ENCODE measurements at places on chromosomes 7 and 10. TPM values are rescaled to one million over a fixed set of nuclear protein-coding genes. Genes with fewer than 3 reads are reported as not detected.

GRCh38 chr7:56007167-56007652 lies 42.8 kb downstream of the NIPSNAP2 start:
- H3K36me3 ChIP-seq: no peaks in the 10 kb centered on the region
- DNase-seq: no peak
- H3K4me3 ChIP-seq: no peak overlapping the region
- no peak overlapping the region for H3K27ac ChIP-seq
- no peaks in the 10 kb centered on the region for H3K27me3 ChIP-seq

GRCh38 chr7:6139189-6139996 lies 108.2 kb downstream of the ANKRD61 start:
- no peak overlapping the region for H3K27ac ChIP-seq
- no peaks in the 10 kb centered on the region for H3K4me1 ChIP-seq
- no peaks in the 10 kb centered on the region for H3K27me3 ChIP-seq
- no peak overlapping the region for H3K4me3 ChIP-seq

- H3K4me3 ChIP-seq: no peak overlapping the region
- H3K27ac ChIP-seq: no peak overlapping the region
- H3K36me3 ChIP-seq: no peaks in the 10 kb centered on the region
- no peak for DNase-seq
Measured at GRCh38 chr10:62938672-62939071, 122.5 kb upstream of the EGR2 start.

DNA sequence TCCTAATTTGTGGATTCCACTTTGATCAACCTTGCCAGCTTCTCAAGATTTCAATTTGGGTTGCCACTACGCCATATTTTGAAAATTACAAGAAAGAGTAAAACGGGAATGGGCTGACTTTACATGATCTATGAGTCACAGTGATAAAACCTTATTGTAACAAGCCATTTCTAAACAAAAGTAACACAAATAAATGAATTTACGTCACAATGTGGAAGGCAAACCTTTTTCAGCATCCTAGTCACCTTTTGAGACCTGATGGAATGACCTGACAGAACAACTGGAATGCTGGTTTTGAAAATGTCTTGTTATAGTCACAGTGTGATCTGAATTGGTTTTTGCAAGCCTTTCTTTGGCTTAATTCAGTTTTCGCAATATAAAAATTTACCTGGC lies 85.9 kb downstream of the CDK6 start:
- H3K36me3 ChIP-seq: no peaks in the 10 kb centered on the region
- no peak overlapping the region for H3K27ac ChIP-seq
- no peaks in the 10 kb centered on the region for H3K27me3 ChIP-seq
- no peak overlapping the region for H3K4me3 ChIP-seq

- H3K27me3 ChIP-seq: no peaks in the 10 kb centered on the region
- H3K27ac ChIP-seq: no peak overlapping the region
- H3K36me3 ChIP-seq: no peaks in the 10 kb centered on the region
- DNase-seq: no peak
- no peaks in the 10 kb centered on the region for H3K4me1 ChIP-seq
Measured at GRCh38 chr7:114375907-114376306, 38.7 kb upstream of the FOXP2 start.

GRCh38 chr10:57624856-57625592 lies 642.7 kb downstream of the IPMK start:
- no peak overlapping the region for H3K27ac ChIP-seq
- H3K4me3 ChIP-seq: no peak overlapping the region
- no peaks in the 10 kb centered on the region for H3K27me3 ChIP-seq
- peaks cover 14% of the 10 kb centered on the region for H3K4me1 ChIP-seq

- no peak overlapping the region for H3K27ac ChIP-seq
- DNase-seq: no peak
- no peaks in the 10 kb centered on the region for H3K36me3 ChIP-seq
- H3K4me3 ChIP-seq: no peak overlapping the region
- H3K4me1 ChIP-seq: no peaks in the 10 kb centered on the region
Measured at GRCh38 chr7:2128601-2129322, 104.0 kb downstream of the MAD1L1 start.

GRCh38 chr10:47092376-47092775 lies 181.1 kb downstream of the PTPN20 start:
- H3K4me3 ChIP-seq: no peak overlapping the region
- DNase-seq: no peak
- H3K36me3 ChIP-seq: no peaks in the 10 kb centered on the region
- no peaks in the 10 kb centered on the region for H3K27me3 ChIP-seq

DNA sequence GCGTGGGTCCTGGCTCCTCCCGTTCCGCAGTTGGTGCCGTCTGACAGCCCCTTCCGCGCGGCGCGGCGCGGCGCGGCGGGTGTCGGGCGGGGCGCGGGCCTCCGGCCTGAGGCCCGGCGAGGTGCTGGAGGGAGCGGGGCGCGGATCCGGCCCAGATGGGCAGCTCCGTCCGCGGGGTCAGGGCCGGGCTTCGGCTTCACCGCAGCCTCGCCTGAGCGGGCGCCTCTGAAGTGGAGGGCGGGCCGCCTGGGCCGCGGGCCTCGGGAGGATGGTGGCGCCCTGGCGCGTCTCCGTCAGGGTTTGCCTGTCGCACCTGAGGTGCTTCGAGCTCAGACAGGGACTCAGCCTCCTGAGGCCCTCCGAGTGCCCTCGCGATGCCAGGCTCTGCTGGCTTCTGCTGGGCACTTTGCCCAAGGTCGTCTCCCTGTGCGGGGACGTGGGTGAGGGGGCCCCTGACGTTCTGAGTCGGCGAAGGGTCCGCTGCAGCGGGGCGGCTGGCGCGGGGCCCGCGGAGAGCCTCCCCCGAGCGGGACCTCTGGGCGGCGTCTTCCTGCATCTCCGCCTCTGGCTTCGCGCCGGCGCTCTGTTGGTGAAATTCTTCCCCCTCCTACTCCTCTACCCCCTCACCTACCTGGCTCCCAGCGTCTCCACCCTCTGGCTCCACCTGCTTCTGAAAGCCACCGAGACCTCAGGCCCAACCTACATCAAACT lies 473 bp downstream of the ADCK2 start:
- H3K27ac ChIP-seq: peak overlapping the region; percentile 84
- peak overlapping the region; percentile 86 for H3K4me3 ChIP-seq
- H3K27me3 ChIP-seq: no peaks in the 10 kb centered on the region
- peaks cover 10% of the 10 kb centered on the region for H3K4me1 ChIP-seq

- H3K36me3 ChIP-seq: no peaks in the 10 kb centered on the region
- H3K4me1 ChIP-seq: no peaks in the 10 kb centered on the region
- no peak overlapping the region for H3K27ac ChIP-seq
- no peak overlapping the region for H3K4me3 ChIP-seq
- no peak for DNase-seq
- H3K27me3 ChIP-seq: no peaks in the 10 kb centered on the region
Measured at GRCh38 chr7:98120559-98120958, 13.9 kb downstream of the LMTK2 start.

DNA sequence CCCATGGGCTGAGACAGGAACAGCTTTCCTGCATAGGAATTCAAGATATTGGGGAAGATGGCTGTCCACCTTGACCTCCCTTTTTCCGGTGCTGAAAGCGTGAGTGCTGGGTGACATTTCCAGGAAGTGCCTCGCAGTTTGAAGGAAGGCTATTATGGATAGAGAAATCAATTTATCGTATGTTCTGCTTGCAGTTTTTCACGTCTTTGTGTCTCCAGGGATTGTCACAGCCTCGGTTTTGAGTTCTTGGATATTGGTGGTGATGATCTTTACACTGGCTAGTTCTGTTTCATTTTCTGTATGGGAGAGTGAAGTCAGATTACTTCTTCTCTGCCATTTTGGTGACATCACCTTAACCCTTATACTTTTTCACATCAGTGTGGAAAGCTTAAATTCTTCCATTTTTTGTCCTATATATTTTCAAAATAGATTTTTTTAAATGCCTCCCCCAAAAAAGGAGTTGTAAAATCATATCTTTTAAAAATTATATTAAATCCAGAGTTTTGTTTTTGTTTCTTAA lies 102.5 kb upstream of the APBB1IP start:
- H3K4me1 ChIP-seq: no peaks in the 10 kb centered on the region
- no peak overlapping the region for H3K27ac ChIP-seq
- H3K4me3 ChIP-seq: peak overlapping the region; percentile 31
- no peaks in the 10 kb centered on the region for H3K36me3 ChIP-seq

DNA sequence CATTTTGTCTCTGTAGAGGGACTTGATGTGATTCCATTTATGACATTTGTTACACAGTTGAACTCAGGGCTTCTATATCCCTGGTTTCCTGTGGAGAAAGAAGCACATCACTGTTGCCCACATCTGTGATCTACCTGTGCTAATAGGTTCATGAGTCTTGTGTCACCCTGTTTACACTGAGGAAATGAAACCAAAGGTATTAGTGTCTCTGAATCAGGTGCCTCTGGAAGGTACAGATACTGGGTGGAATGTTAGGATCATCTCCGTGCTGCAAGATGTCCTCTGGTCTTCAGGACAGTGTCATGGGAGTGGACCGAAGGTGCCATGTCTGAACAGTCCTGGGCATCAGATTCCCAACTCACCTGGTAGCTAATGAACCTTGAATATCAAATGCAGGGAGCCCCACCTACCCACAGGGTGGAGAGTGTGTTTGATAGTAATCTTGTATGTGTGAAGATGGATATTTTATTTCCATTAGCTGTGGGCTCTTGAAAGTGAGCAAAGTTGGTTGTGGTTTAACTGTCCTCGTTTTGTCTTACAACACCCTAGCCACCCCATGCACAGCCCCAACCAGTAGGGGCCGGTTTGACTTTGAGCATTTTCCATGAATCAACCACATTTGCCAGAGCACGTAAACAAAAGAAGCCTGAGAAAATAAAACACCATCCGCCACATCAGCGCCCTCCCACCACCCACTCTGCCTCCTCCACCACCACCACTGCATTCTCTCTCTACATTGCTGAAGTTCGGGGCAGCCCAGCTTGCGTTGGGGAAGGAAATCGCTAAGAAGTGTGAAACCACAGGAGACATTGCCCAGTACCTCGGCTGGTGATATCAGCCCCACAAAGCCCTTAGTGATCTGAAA lies 40.7 kb downstream of the TARP start:
- no peaks in the 10 kb centered on the region for H3K27me3 ChIP-seq
- no peaks in the 10 kb centered on the region for H3K36me3 ChIP-seq
- no peak overlapping the region for H3K4me3 ChIP-seq
- peak; percentile 86 for DNase-seq
- H3K4me1 ChIP-seq: no peaks in the 10 kb centered on the region

DNA sequence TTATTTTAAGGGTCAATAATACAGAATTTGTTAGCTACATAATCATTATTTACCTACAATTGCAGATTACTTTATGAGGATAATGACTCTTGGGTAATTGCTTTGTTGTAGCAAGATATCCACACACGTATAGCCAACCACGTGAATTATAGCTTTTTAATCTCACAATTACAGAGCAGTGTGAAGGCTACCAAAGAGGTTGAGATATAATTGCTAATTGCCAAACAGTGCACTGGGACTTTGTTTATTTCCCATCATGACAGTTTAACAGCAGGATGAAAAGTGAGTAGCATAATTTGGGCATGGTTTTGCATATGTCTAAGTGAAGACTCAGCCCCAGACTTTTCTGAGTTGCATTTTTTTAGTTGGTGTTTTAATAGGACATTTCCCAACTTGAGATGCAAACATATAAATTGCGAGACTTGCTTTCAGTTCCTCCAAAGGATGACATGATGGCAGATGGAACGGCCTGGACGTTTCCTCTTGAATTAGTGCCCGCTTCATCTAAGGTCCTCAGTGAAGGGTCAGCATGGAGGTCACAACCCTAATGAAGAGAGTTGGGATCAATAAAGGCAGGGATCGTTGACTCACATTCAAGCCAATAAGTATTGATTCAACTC lies 180.7 kb upstream of the GPR26 start:
- no peaks in the 10 kb centered on the region for H3K27me3 ChIP-seq
- DNase-seq: no peak
- H3K4me1 ChIP-seq: no peaks in the 10 kb centered on the region
- no peak overlapping the region for H3K27ac ChIP-seq
- no peak overlapping the region for H3K4me3 ChIP-seq
- H3K36me3 ChIP-seq: no peaks in the 10 kb centered on the region

GRCh38 chr10:50440489-50440888 lies 183.3 kb downstream of the SGMS1 start:
- H3K27me3 ChIP-seq: no peaks in the 10 kb centered on the region
- H3K4me1 ChIP-seq: no peaks in the 10 kb centered on the region

DNA sequence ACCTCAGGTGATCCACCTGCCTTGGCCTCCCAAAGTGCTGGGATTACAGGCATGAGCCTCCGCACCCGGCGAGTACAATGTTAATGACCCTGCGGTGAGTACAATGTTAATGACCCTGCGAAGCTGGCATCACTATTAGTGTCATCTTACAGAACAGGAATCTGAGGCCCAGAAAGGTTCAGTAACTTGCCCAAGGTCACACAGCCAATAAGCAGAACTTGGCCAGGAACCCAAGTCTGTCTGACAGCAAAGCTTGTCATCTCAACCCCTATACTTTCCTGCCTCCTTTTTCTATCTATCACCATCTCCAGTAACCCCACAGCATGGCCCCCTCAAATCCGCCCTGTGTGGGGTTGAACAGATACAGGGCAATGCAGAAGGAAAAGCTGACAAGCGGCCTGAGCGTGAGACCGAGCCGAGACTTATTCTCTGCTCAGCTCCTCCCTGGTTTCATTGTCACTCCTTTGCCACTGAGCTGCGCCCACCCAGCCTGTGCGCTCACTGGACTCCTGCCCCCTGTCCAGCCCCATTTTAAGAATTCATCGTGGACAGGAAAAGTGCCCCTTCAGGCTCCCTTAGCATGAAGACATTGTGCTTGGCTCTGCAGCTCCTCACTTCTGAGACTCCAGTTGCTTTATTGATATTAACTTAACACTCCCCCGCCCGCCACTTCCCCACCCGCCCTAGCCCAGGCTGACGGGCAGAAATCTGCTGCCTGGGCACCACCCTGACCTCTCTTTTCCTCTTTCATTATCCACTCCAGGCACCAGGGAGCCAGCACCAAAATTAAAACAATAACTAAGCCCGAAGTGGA lies 58.1 kb upstream of the LBX1 start:
- H3K27ac ChIP-seq: no peak overlapping the region
- peaks cover 41% of the 10 kb centered on the region for H3K27me3 ChIP-seq
- H3K4me1 ChIP-seq: peaks cover 10% of the 10 kb centered on the region
- no peaks in the 10 kb centered on the region for H3K36me3 ChIP-seq
- H3K4me3 ChIP-seq: no peak overlapping the region

The PGAM2 gene
- total RNA-seq: 1.2 TPM

The ATG9B gene
- total RNA-seq: 0.27 TPM

The PSD gene
- total RNA-seq: 6.3 TPM

The DNTT gene
- not detected for total RNA-seq

The MRLN gene
- total RNA-seq: not detected

The CLDN4 gene
- total RNA-seq: 551 TPM

The CPA2 gene
- total RNA-seq: 2.6 TPM

The NPSR1 gene
- not detected for total RNA-seq

The PRKAG2 gene
- 78.3 TPM for total RNA-seq
